ENCODE measurements at places on chromosomes 12 and 14. TPM values are rescaled to one million over a fixed set of nuclear protein-coding genes. Genes with fewer than 3 reads are reported as not detected.

HVCN1 gene
- 0.71 TPM for total RNA-seq

RAD51B gene
- 9.7 TPM for total RNA-seq

PRORP gene
- 20.5 TPM for total RNA-seq

GRCh38 chr12:93347054-93347785 lies 30.5 kb upstream of the NUDT4 start:
- peak overlapping the region; percentile 39 for H3K4me3 ChIP-seq
- no peaks in the 10 kb centered on the region for H3K36me3 ChIP-seq
- peak overlapping the region; percentile 38 for H3K27ac ChIP-seq
- no peak for DNase-seq
- peaks cover 8% of the 10 kb centered on the region for H3K4me1 ChIP-seq

DNA sequence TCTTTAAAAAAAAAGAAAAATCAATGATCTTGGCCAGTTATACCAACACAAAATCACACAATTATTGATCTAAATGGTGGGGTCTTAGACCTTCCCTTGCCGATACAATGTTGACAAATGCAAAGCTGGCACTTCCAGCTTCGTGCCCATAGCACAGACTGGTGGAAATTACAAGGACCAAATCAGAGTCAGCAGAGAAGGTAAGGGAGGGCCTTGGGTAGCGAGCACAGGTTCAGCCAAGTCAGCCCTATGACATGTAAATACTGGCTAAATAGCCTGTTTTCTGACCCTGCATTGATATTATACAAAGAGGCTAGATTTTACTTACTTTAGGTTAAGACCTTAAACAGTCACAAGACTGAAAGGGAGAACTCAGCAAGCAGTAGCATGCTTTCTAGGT lies 30.3 kb upstream of the WDR89 start:
- H3K4me3 ChIP-seq: no peak overlapping the region
- no peaks in the 10 kb centered on the region for H3K4me1 ChIP-seq
- no peaks in the 10 kb centered on the region for H3K27me3 ChIP-seq
- no peaks in the 10 kb centered on the region for H3K36me3 ChIP-seq
- DNase-seq: no peak
